ENCODE measurements at places on chromosomes 16 and 17.

GRCh38 chr16:70701998-70702397 lies 16.1 kb upstream of the MTSS2 start:
- DNase-seq, result no peak

GRCh38 chr16:56357241-56357764 lies 68.0 kb downstream of the AMFR start:
- DNase-seq, result no peak

DNA sequence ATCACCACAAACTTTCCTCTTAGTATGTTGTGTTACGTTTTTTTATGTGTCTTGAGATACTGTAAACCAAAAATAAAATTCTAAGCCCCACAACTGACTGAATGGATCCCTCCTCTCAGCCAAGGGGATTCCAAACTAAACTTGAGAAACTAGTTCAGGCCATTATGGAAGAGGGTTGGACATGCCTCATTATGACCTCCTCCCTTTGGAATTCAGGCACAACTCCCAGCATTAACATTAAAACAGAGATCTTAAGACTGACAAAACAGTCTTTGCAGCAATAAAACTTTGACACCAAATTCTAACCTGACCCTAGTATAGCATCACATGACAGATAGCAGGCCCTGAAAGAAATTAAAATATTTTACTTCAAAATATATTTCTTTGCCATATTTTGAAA lies 51.1 kb upstream of the SLC47A1 start:
- DNase-seq, result no peak

DNA sequence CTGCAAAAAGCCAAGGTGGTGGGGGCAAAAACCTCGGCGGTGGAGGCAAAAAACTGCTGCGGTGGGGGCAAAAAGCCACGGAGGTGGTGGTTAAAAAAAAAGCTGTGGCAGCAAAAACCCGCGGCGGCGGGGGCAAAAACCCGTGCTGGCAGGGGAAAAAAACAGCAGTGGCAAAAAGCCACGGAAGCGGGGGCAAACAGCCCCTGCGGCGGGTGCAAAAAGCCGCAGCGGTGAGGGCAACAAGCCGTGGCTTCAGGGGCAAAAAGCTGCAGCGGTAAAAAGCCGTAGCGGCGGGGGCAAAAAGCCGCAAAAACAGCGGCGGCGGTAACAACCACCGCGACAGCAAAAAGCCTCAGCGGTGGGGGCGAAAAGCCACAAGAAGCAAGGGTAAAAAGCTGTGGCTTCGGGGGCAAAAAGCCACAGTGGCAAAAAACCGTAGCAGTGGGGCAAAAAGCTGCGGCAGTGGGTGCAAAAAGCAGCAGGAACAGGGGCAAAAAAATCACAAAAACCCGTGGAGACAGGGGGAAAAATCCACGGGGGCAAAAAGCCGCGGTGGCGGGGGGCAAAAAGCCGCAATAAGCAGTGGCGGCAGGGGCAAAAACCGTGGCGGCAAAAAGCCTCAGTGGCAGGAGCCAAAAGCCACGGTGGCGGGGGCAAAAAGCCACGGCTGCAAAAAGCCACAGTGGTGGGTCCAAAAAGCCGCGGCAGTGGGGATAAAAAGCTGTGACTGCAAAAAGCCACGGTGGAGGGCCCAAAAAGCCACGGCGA lies 193.7 kb downstream of the SHCBP1 start:
- DNase-seq, result no peak
